ENCODE measurements at places on chromosomes 6 and 20.

DNA sequence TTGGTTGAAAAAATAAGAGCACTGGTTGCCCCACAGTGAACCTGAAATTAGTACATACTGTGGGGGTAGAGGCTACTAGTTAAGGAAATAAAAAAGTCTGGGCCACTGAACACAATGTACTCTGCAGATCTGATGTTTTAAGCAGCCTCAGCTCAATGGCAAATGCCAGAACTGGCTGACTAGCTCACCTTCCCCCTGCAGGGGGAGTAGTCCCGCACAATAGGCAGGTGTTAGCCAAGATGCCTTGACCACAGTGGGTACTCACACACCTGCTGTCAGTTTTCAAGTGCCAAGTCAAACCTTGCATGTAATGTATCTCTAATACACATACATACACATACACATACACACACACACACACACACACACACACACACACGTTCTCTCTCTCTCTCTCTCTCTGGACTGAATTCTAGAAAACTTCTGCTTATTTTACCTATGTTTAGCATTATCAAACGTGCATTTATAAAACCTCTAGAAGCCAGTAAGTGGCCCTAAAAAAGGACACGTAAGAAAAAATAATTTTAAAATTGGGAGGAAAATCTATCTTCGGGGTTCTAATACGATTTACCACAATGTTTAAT lies 36.1 kb downstream of the GMDS start:
- DNase-seq, result no peak

DNA sequence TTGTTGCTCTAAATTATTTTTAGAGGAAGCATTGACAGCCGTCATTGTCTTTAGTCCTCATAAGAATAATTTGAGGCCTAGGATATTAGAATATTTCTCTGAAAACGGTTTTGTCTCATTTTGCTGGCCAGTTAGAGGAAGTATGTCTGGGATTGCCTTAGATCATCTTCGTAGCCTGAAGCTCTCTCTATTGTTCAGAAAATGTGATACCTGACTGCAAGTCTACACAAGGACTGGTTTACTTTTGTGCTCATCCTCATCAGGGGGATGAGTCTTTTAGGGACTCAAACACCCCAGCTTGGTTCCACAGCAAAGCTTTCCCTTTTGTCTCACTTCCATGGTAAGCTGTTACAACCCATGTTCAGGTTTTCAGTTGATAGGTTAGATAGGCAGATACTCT lies 141.8 kb downstream of the FARS2 start:
- DNase-seq, result no peak

DNA sequence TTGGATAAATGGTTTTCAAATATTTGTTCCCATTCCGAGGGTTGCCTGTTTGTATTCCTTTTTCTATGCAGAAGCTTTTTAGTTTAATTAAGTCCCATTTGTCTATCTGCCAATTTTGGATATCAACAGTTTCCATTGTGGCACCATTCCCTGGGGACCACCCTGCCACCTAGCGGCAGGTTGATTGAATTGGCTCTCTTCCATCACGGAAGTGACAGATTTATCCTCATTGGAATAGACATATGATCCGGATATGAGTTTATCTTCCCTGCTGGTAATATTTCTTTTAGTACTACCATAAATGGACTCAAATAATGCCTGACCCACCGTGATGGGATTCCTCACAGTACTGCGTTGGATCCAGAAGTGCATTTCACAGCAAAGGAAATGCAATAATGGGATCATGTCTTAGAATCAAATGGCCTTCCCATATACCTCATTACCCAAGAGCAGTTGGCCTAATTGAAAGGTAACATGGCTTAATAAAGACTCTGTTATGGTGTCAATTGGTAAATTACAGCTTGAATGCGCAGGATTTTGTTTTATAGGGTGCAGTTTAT lies 327.0 kb downstream of the BMP2 start:
- DNase-seq, result no peak

GRCh38 chr6:142712231-142712630 lies 232.7 kb downstream of the HIVEP2 start:
- DNase-seq, result no peak

GRCh38 chr20:37892001-37892400 lies 10.9 kb upstream of the VSTM2L start:
- DNase-seq, result no peak

- no peak for DNase-seq
Observed at GRCh38 chr20:15895560-15896084, 677.6 kb downstream of the KIF16B start.

Data from CD4-positive, alpha-beta memory T cell (primary cell).